Cerebellar nuclear complex (tissue), 1 donor: ENCODE measurements at places on chromosomes 4 and X.

- peak; percentile 22 for DNase-seq
Measured at GRCh38 chr4:76948443-76949275, 893 bp upstream of the SEPTIN11 start.

DNA sequence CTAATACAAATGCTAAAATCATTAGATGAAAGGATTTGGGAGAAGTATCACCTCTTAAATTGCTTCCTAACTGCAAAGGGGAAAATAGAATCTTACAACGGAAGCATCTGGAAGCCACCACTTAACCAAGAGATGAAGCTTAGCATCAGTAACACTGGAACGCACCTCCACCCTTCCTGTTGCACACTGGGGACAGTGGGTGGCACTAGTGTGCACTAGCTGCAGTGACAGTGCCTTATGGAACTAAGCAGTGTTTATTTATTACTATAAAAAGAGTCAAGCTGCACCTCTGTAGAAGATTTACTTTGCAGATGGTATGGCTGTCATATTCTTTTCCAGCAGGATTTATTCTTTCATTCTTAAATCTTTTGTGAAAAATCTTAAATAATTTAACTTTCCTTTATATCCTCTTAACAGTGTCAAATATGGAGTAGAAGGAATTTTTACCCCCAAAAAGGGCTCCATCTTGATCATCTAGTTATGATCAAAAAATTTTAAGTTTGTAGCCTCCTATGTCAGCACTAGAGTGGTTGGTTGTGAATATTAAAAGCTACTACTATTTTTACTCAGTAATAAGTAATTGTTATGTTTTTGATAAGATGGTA is 76.7 kb downstream of the SCD5 start:
- no peak for DNase-seq

GRCh38 chr4:117941611-117942010 is 92.7 kb upstream of the NDST3 start:
- no peak for DNase-seq

GRCh38 chrX:15170927-15171326 is 99.0 kb downstream of the ASB9 start:
- no peak for DNase-seq

- no peak for DNase-seq
Measured at GRCh38 chr4:114076899-114077570, 97.6 kb upstream of the ARSJ start.

- no peak for DNase-seq
Measured at GRCh38 chr4:74072739-74073138, 26.3 kb downstream of the CXCL2 start.

DNA sequence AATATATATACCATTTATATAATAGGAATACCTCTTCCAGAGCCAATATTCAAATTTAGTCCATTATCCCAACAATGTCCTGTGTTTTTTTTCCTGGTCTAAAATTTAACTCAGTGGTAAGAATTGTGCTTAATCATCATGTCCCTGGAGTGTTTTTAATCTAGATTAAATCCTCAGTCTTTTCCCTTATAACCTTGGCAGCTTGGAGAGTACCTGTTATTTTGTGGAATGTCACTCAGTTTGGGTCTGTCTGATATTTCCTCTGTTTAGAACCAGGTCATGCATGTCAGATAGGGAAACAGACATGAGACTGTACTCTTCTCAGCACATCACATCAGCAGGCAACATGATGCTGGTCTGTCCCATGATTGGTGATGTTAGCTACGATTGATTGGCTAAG is 96.6 kb downstream of the HPGD start:
- no peak for DNase-seq

DNA sequence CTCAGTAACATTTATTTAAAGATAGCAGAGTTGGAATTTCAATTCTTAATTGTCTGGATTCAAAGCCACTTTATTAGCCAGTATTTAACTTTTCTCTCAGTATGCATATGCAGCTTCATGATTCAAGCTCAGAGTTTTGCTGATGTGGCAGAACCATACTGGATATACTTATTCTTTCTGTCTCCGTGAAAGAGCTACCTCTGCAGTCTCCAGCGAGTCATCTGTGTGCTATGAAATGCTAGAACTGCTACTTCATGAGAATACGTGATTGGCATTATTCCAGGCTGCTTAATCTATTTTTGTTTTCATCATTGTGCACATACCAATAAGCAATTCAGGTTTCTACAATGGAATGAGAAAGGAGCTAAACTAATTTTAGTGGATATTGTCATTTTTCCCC is 743.7 kb downstream of the C4orf33 start:
- no peak for DNase-seq

DNA sequence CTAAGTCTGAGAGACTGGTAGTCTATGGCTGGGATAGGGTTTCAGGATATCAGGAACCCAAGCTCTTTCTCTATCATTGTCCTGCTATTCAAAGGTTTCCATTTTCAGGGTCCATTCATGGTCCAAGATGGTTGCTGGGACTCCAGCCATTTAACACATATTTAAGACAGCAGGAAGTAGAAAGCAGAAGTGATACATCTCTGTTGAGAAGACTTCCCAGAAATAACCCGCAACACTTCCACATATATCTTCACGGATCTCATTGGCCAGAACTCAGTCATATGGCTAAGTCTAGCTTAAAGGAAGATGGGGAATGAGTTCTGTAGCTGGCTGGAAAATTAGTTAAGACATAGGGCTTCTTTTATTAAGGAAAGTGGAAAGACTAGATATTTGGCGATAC is 23.8 kb downstream of the CTSO start:
- no peak for DNase-seq

GRCh38 chrX:17053502-17053901 is 107.0 kb downstream of the REPS2 start:
- DNase-seq = no peak

DNA sequence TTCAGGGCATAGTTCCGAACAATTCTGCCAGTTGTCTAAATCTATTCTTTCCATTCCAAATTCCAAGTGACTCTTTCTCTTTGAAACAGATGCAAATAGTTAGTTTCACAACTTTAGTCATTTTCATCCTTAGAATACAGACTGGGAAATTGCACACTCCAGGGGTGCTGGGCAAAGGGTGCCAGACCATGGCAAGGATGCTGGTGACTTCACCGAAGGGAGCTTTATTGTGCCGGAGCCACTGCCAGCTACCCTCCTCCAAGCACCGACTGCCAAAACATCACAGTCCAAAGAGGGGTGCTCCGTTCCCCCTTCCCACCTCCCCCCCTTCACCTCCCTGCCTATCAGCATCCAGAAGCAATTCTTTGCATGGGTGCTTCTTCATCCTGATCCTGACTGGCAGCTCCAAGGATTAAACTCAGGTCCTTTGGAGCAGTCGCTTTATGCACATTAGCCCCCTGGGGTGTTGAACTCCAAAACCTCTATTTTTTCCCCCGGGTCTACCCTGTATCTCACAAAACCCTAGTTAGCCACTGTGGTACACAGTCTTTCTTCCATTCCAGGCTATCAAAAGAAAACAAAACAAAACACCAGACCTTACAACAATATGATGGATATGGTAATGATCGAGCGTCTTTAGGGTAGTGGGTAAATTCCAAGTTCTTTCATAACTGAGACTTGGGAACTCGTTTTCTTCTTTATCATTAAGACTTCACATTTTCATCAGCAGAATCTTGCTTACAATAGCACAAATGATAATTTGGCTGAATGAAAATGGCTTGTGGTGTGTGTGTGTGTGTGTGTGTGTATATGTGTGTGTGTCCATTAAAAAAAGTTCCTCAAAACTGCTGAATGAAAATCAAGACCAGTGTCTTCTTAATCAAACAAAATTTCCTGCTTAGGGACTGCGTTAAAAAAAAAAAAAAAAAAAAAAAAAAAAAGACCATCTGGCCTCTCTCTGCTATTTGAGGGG is 28.7 kb downstream of the MID1 start:
- DNase-seq = no peak

DNA sequence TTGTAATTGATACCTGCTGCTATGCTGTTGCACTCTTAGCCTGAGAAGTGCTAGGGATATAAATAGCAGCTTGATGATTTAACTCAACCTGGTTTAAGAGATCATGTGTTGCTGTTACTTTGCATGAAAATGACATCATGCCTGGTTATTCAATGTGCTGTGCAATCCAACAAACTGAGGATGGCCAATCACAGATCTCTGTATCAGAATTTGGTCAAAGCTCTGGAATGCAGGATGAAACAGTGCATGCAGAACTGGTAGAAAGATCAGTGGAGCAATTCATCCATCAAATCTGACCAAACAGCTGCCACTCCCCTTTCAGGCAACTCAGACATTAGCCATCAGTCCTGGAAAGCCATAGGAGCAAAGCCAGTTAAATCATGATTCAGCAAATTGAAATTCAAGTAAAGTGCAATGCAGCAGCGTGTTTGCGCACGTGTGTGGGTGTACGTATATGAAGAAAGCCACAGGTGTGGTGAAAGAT is 160.3 kb upstream of the RASGEF1B start:
- no peak for DNase-seq

GRCh38 chr4:118206627-118207026 is 146.2 kb downstream of the PRSS12 start:
- DNase-seq = no peak

- DNase-seq = no peak
Measured at GRCh38 chrX:17056868-17057608, 110.6 kb downstream of the REPS2 start.

- DNase-seq = no peak
Measured at GRCh38 chr4:125140966-125141495, 173.7 kb upstream of the FAT4 start.

GRCh38 chr4:3442460-3442958 is 741 bp downstream of the HGFAC start:
- no peak for DNase-seq

DNA sequence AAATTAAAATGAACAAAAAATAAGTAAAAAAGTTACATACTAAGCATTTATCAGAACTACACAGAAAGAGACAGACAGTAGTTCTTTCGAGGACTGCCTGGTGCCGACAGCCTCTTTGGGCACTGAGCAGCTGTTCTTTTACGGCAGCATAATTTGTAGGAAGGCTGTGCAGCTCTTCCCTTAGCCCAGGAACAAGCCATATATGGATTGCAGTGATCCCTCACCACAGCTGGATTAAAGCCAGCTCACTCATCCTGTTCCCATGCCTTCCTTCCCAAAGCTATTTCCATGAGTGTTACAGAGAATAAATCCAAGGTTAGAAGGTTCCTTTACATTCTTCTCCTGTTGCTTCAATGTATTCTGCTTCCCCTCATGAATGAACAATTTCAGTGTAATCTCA is 71.7 kb downstream of the DDX60L start:
- DNase-seq = no peak

GRCh38 chrX:109344101-109344500 is 137.8 kb downstream of the GUCY2F start:
- DNase-seq = no peak

DNA sequence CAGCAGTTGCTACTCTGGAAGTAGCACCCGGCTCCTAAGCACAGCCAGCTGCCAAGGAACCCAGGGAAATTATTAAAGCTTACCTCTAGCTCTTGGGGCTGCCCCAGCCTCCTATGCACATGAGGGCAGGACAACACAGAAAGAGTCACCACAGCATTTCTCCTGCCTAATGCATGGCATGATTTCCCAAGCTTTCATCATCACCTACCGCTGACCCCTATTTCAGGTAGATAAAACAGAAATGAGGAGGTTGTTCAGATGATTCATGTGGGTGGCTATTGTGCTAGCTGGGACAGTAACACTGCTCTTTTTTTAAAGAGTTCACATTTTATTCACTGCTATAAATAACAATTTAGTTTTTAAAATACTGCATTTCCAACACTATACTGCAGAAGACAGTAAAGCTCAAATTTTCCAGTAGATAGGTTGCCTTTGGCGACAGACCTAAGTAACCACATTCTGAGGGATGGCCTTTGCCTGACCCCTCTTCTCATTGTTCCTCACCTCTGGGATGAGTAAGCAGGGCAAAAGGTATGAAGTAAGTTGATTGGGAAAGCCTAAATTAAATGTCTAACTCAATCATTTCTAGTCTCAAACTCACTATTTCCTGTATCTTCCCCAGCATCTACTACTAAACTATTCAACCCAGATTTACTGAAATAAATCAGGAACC is 16.7 kb downstream of the CASK start:
- DNase-seq = no peak

GRCh38 chr4:150023489-150023888 is 54.8 kb upstream of the DCLK2 start:
- DNase-seq = no peak

DNA sequence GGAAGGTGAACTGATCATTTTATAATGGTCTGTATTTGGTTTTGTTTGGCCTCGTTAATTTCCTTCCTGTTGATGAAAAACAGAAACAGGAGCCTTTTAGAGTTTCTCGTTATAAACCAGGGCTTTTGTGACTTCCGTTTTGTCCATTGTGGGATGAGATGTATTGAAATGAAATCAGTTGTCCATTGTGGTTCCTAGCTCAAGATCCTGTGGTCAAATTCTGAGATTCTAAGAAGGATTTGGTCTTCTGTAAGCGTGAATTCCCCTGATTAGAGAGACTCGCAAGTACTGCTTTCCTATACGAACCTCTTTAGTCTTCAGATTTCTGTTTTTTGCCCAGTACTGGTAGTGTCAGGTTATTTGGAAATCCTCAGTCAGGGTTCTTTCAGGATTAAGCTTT is 101.7 kb downstream of the RAPGEF2 start:
- no peak for DNase-seq
